ENCODE measurements at places on chromosomes 7 and 10.

GRCh38 chr10:48418189-48418788 is 111.8 kb downstream of the MAPK8 start:
- DNase-seq: no peak

GRCh38 chr7:45192621-45193041 is 35.0 kb downstream of the RAMP3 start:
- DNase-seq: no peak

DNA sequence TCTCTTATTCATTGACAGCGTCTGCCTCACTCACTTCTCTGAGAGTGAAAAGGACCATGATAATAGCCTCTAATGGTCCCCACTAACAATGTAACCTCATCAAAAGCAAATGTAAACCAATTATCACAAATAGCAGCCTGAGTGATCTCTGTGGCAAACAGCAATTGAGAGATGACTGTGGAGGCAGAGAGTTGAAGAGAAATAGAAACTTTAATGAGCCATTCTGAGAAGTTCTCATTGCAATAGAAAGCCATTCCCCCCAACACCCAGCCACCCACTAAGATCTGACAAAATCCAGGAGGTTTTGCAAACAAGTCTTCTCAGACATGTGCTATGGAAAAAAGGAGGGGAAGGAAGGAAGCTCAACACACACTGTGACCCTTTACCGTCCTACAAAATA is 44.2 kb upstream of the RNF148 start:
- DNase-seq: no peak

DNA sequence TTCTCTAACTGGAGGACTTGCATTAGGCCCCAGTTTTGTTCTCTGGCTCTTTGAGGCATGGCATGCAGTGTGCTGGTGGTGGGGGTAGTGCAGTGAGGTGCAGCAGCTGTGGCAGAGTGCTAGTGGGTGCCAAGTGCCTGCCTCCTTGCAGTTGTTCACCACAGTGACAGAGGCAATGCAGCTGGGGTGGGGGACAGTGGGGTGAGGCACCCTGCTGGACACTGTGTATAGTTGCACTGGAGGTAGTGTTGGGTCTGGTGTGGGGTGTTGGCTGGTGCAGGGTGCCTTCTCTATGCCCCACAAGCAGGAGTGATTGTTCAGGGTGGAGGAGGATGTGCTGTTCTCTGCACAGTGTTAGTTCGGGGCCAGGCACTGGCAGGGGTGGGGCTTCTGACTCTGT is 21.7 kb upstream of the KEL start:
- no peak for DNase-seq

Data from iris pigment epithelial cell (primary cell).